NCI-H1092 (cell line): ENCODE measurements at places on chromosomes 6 and 20.
A peak's percentile ranks its signal among the peaks of the same experiment; 100 is the strongest.

DNA sequence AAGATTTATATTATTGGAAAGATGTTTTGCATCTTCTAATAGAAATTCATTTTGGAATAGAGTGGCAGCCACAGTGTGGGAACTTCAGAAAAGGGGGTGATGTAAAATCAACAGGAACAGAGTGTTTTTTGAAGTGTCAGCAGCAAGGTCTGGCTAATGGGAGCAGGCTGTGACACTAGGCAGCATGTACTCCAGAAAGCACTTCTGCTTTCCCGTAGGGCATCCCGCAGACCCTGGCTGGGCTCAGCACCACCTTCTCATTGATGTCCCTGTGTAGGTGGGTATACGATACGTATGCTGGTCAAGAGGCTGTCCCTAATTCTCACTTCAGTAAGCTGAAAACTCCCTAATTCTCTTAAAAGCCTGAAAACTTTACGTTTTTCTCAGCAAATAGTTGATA, 74.7 kb downstream of the EYA4 start:
- DNase-seq: peak; percentile 27

DNA sequence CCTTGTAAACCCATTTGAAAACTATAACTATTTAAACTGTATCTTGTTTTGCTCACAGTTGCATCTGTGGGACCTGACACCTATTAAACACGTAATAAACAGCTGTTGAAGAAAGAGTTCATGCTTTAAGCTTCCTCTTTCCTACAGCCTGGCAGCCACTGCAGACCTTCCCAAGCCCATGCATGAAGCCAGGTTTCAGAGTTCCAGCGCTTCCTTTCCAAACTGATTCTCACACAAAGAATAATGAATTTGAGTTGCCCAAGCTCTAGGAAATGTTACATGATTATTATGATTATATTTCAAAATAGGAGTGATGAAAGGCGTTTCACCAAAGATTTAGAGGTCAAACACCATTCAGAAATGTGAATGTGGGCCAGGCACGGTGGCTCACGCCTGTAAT, 3.7 kb downstream of the AGPAT4 start:
- no peak for DNase-seq

- DNase-seq: no peak
Measured at GRCh38 chr6:143882401-143882930, 18.2 kb downstream of the ZC2HC1B start.

DNA sequence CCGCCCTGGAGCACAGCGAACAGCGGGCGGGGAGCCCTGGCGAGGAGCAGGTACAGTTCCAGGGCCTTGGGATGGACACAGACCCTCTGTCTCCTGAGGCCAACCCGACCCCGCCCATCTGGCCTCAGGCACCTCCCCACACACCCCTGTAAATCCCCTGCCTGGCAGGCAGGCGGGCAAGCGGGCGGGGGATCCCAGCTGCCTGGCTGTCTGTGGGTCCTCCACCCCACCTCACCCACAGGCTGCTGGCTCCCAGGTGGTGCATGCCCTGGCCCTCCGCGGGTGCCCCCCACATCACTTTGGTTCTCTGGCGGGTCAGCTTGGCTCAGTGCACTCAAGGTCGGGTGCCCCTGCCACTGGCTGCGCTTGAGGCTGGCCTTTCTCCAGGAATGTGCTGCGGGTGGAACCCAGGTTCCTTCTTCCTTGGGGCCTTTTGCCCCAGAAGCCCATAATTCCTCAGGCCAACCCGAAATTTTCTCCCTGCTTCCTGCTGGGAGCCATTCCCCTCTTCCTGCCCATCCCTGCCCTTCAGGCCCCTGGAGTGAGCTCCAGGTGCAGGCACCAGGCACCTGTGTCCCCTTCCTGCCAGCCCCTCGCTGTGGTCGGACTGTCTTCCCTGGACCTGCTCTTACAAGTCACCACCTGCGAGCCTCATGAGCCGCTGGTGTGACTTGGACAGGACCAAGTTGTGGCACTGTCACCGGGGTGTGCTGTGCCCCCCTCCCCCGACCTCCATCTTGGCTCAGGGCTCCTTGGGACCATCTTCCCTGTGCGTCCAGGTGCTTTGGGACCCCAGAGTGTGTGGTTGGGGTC, 5.3 kb upstream of the TNFRSF6B start:
- no peak for DNase-seq

DNA sequence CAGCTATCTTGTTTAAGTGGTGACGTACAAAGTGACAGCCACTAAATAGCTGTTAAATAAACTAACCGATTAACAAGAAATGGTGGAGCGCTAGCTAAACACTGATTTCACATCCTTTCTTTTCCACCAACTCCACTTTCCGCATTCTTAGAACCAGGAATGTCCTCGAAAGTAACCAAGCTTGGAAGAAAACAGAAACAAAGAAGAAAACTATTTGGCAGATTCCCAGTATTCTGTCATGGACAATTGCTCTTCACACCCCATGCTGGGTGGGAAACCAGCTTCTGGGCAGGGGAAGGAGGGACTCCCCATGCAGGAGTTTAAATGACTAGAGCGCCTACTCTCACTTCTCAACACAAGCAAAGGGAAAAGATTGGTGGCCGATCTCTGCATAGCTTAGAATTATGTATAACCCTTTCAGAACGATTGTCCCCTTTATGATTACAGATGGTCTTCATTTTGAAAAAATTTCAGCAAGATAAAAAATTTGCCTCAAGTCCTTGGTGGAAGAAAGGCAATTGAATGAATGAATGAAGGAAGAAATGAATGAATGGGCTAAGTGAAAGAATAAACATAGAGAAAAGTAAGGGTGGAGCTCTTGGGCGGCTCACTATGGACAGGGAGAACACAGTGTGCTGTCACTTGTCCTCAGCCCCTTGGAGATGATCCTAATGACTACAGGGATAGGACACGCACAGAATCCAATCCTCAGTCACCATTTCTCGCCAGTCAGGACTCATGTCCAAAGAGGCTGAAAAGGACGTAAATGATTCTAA, 148.7 kb upstream of the NEDD9 start:
- DNase-seq: no peak

DNA sequence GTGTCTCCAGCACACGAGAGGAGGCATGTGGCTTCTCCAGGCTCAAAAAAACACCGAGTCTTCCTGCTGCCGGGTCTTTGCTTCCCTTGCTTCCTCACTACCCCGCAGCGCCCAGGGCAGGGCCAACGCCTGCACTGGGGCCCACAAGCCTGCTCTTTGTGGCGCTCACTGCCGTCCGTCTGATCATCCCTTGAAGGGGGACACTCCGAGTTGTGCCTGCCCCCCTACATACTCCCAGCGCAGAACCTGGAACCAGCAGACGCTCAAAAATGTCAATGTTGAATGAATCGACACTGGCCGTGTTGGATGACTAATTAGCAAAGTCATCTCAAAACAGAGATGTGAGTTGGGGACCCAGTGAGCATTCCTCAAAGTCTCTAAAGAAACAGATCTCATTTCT, 8.1 kb upstream of the ARFGAP1 start:
- DNase-seq: no peak

DNA sequence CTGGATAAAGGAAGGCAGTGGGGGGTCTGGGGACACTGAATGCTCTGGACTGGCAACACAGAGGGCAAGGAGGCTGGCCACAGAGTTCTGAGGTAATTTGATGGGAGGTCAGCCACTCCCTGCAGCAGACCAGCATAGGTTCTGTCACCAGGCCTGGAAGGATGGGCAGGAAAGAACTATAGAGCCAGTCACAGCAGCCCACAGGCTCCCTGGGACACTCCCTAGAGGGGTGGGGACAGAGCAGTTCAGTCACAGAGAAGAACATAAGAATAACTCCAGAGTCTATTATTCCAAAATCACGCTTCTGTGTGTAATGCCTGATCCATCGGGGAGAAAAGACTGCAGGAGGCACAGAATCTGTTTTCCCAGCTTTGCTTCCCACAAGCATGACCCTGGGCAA, 19.6 kb downstream of the DYNLRB1 start:
- DNase-seq: no peak

- no peak for DNase-seq
Measured at GRCh38 chr6:76587271-76587670, 514.8 kb upstream of the IMPG1 start.

DNA sequence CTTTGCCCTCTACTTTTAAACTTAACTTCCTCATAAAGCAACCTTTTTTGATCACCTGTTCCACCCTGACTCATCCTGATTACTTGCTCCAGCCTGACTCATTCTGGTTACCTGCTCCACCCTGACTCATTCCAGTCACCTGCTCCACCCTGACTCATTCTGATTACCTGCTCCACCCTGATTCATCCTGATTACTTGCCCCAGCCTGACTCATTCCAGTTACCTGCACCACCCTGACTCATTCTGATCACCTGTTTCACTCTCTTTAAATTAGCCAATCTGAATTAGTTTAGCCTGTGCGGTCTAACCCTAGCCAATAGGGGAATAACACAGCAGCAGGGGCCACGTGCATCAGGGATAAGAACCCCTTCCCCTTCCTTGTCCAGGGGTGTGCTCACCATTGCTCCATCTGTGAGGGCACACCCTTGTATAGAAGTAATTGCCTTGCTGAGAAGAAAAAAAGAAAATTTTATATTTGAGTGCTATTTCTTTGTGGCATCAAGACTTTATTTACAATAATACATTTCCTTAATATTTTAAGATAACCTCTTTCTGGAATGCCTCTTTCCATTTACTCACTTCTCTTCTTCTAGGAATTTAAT, 17.9 kb downstream of the HLA-G start:
- no peak for DNase-seq

DNA sequence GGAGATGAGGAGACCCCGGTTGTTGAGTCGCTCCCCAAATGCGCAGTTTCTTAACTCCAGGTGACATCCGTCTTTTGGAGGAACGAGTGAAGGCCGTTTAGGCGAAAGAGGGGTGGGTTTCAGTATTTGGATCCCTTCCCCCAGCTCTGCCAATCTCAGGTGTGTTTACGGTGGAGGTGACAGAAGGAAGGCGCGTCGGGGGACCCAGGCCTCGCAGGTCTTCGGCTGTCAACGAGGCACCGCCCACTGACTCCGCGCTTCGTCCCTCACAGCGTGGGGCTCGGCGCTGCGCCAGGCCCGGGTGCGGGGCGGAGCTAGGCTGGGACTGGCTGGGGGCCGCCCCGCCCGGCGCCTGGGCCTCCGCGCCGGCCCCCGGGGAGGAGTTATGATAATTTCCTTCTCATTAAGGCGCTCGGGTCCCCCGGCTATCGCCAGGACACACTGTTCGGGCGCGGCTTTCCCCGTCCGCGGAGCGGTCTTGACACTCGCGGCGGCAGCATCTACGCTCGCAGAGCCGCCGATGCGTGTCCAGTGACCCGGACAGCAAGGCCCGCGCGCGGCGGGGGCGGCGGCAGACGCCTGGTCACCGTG, at the start of gene TFAP2C:
TFAP2C (plus strand) TSS at position 434 of the 591 bp plus-strand sequence. CDS start 239 bp downstream, outside the sequence.
- no peak for DNase-seq

DNA sequence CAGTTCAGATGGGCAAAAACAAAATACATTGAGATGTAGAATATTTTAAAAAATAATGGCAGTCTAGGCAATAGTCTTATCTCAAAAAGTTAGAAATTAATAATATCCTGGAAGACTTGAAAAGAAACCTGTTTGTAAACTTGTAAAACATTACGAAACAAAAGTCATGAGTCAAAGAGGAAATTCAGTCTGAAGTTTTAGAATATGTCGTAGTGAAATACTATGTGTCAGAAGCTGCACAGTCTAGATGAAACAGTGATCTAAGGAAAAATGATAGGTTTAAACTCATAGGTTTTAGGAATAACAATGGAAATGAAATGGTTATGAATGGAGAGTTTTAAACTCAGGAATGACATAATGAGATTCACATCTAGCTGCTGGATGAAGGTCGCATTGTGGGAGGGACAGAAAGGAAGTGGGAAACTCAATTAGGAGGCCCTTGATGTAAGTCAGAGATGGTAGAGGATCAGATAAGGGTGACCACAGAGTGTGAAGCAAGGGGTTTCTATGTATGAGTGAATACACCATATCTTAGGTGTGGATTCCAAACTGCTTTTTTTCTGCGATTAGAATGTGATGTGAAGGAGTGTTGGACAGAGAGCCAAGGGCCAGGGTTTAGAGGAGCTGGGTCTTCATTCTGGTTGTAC, 2.8 kb downstream of the SNRPB2 start:
- no peak for DNase-seq

- no peak for DNase-seq
Measured at GRCh38 chr6:109491207-109491938, 8.4 kb upstream of the ZBTB24 start.

DNA sequence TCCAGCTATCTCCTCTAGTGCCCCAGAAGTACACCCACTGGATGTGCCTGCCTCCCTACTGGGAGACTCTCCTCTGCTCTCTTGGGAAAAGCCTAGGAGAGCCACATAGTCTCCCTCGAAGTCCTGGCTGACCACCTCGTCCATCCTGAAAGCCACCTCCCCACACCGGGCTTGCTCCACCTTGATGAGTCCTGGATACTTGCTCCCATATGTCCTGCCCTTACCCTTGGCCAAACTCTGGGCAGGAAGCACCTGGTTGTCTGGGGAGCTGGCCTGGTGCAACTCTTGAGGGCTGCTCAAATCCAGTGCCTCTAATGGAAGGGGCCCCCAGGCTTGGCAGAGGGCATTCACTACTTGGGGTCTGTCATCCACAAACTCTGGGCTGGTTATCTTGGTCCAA, 19.3 kb downstream of the KIAA1755 start:
- DNase-seq: no peak

- DNase-seq: no peak
Measured at GRCh38 chr6:75233092-75233615, 10.4 kb downstream of the COX7A2 start.

DNA sequence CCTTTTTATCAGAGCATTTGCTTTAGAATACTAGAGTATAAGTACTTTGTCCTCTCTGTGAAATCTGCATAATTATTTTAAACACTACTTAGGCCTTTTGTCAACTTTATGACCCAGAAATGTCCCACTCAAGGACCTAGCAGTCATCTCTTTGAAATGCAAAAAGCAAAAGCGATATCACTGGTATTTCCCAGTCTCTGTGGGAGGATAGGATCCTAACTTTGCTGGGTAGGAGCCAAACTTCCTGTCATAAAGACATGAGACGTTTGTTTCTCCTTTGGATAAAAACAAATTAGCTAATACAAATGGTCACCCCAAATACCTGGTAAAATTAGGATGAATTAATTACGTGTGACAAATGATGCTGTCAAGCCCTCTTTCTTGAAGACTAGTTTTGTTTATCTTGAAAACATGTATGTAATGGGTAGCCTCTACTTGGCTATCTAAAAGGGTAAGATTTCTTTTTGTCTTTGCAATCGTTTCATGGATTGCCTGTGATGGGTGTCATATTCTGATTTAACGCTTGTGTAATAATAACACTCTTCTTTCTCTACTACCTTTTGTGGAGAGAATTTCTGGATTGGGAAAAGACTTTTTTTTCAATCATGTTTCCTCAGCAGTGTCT, 36.2 kb downstream of the DCDC2 start:
- no peak for DNase-seq

GRCh38 chr20:10919396-10920140, 245.8 kb upstream of the JAG1 start:
- no peak for DNase-seq

- no peak for DNase-seq
Measured at GRCh38 chr6:2008383-2008976, 236.9 kb downstream of the GMDS start.
